ENCODE measurements at places on chromosomes 4 and X.

GRCh38 chr4:3347871-3348270 lies 55.0 kb downstream of the RGS12 start:
- no peak for DNase-seq

DNA sequence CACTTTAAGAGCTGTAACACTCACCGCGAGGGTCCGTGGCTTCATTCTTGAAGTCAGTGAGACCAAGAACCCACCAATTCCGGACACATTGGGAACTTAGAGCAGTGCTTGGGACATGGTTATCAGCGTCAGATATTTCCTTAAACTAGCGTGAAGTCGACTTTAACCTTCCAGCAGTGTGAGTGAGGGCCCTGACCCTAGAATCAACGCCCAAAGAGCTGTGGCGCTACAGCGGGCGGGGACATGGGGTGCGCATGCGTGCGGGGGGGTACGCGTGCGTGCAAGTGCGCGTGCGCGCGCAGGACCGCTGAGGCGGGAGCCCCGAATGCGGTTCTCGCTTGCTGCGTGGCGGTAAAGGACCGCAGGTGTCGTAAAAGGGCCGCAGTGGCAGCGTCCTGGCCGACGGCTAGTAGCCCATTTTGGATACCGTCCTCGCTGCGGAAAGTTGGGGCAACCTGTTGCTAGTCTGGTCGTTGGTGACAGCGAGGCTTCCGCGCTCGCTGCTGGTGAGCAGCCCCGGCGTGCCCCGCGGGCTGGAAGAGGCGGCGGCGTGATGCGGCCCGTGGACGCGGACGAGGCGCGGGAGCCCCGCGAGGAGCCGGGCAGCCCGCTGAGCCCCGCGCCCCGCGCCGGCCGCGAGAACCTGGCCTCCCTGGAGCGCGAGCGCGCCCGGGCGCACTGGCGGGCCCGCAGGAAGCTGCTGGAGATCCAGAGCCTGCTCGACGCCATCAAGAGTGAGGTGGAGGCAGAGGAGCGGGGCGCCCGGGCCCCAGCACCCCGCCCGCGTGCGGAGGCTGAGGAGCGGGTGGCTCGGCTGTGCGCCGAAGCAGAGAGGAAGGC lies 19.8 kb upstream of the S100P start:
- peak; percentile 98 for DNase-seq

DNA sequence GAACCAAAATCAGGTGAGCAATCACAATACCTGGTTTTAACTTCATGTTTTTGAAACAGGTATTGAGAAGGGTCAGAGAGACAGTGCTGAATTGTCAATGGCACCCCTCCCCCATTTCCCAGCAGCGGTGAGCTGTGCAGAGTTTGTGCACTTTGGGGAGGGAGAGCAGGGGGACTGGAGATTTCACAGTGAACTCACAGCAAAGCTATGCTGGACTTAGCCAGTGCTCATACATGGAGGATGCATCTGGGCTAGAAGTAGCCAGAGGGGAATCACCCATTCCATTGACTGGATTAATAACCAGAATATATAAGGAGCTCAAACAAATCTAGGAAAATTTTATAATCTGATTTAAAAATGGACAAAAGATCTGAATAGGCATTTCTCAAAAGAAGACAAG lies 612.6 kb downstream of the STPG2 start:
- no peak for DNase-seq

GRCh38 chr4:35253331-35253730 lies 991.0 kb downstream of the ARAP2 start:
- no peak for DNase-seq

DNA sequence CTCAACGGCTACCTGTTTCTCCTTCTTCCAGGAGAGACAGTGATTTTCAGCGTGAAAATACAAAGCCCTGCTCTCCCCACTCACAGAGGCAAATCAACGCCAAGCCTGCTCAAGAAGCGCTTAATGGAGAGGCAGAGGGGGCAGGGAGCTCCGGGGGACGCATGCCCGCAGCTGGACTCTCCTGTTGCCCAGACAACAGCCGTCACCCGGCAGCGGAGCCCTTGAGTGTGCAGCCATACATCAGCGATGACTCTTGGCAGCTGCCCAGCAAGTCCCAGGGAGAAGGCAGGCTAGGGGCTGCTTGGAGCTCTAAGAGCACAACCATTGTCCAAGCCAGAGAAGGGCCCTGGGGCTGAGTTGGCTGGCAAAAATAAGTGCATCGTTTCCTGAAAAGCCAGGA lies 71.0 kb upstream of the AFAP1 start:
- DNase-seq: no peak

DNA sequence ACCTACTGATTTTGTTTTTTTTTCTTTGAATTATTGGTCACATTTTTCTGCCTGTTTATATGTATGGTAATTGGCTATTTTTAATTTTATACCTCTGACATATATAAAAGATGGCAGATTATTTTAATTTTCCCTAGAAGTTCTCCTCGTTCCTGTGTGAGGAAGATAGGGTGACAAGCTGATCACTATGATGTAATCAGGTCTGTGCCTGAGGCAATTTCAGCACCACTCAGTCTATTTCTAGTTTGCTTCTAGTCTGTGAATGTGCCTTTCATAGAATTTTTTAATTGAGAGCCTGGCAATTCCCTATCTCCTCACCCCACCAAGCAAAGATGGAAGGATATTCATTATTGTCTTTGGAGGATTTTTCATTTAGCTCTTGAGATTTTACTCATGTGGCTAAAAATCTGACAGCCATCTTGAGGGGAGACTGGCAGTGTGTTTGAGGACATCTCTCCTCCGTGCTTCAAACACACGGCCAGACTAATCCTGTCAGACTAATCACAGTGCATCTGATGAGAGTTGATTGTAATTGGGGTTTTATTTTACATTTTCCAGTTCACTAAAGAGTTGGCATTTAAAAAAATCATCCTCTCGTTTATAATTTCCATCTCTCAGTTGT lies 500.3 kb downstream of the TRIML1 start:
- no peak for DNase-seq

DNA sequence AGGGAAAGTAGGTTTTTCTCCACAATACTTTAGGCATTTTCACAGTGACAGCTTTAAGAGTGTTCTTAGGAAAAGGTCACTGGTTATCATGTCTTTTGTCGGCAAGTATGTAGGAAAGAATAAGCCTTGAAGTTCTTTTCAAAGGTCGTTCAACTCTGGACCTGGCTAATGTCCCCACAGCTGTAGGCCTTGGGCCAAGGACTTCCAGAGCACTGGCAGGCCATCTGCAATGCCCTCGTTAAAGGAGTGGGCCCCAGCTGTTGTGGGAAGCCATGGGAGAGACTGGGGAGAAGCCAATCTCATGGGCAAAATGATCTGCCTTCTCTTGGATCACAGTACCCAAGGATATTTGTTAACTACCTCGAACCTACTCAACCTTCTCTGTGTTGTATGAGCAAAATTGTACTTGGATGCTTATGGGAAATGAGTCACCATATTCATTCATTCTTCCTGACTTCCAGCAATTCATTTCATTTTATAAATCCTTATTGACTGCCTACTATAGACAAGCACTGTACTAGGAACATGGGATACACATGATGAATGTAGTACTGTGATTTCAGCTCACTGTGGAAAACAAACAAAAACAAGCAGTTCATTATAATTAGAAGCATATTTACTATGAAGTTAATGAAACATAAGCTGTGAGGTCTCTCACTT lies 141.1 kb upstream of the KIT start:
- DNase-seq: no peak

DNA sequence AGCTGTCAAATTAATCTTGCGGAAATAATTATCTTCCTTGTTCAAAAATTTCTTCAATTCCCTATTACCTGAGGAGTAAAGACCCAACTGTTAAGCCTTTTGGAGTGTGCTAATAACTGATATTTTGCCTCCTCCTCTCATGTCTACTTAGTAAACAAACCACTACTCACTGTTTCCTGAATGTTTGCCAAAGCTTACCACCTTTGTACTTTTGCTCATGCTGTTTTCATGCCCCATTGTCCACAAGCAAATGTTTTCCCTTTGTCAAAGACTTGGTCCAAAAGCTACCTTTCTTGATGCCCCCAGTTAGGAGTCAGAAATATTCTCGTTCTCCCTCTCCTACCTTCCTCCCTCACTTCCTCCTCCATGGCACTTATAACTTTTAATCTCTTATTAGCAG lies 226.1 kb downstream of the ENOX2 start:
- no peak for DNase-seq

GRCh38 chrX:110276778-110277177 lies 41.1 kb downstream of the AMMECR1 start:
- DNase-seq: no peak

All from RKO (cell line).